ENCODE measurements at places on chromosomes 1 and 21.

- no peak for DNase-seq
These were observed 54.9 kb downstream of the NRIP1 start for GRCh38 chr21:15009837-15010363.

GRCh38 chr1:162142968-162143367 lies 73.5 kb downstream of the NOS1AP start:
- DNase-seq: no peak

DNA sequence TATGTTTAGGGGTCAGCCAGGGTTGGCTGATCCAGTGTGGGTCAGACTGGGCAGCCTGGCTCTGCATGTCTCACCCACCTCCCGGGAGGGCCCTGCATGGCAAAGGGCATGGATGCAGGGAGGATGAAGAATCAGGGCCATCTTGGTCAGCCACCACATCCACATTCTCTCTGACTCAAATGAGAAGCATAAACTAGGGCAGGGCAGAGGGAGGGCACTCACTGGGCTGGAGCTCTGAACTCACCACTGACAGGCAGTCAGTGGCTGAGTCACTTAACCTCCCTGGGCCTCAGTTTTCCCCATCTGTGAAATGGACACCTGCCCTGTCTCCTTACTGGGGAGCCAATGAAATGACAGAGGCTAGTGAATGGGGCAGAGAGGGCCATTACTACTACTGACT lies 4.3 kb upstream of the CELA2A start:
- DNase-seq: no peak

DNA sequence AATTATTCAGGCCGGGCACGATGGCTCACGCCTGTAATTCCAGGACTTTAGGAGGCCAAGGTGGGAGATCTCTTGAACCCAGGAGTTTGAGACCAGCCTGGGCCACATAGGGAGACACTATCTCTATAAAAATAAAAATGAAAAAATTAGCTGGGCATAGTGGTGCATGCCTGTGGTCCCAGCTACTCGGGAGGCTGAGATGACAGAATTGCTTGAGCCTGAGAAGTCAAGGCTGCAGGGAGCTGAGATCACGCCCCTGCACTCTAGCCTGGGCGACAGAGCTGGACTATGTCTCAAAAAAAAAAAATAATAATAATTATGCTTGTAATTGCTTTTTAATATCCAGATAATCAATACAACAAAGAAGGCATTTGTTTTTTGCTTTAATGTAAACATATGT lies 91.3 kb downstream of the RIPK4 start:
- no peak for DNase-seq

- DNase-seq: no peak
These were observed 131.7 kb downstream of the SYT2 start for GRCh38 chr1:202578565-202578964.

DNA sequence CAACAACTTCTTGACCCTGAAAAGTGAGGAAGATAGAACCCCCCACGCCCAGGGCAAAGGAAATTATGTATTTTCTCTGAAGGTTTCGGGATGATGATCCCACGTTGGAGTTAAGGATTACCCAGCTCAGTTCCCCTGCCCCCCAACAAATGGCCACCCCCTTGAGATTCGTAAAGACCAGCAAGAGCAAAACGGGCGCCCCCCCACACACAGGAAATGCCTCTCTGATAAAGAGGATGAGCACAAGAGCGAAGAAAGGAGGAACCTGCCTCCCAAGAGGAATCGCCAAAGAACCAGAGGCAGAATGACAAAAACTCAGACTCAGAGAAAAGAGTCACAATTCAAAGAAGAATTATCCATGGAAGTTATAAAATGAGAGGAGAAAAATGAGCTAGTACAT lies 576.9 kb downstream of the MATN1 start:
- DNase-seq: no peak

DNA sequence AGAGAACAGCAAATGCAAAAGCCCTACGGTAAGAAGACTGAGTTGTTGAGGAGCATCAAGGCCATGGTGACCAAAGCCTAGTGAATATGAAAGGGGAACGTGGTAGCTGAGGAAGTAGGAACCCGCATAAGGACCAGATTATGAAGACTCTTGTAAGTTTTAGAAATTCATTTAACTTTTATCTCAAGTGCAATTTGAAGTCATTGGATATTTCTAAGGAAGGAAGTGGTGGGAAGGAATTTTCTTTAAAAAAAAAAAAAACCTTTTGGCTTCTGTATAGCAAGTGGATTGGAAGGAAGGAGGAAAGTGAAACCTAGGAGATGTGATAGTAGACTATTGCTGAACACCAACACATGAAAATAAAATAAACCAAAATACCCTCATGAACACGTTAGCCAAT lies 119.0 kb downstream of the TNFSF18 start:
- no peak for DNase-seq

DNA sequence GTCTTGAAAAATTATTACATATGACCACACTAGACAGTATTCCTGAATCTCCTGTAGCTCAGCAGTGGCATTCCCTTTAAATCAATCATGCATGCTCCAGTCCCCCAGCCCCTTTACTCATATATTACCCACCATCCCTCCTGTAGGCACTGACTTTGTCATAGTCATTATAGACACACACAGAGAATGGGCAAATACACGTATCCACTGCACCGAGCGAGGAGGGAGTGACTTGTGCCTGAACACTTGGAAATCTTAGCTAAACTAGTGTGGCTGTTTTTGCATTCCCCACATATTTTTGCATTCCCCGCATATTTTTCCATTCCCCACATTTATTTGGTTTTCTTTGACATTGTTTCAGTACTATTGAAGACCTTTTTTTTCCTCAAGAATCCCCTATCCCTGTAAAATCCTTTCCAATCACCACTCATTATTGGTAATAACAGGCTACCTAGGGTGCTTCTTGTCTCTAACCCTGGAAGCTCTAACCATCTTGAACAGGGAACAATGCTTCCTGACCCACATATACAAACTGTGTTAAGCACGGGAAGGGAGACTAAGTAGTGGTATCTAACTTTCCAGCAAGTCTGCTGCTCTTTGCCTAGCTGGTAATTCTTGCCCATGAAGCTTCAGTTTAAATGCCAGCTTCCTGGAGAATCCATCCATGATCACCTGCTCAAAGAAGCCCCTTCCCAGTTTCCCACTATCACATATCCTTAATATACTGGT lies 534.4 kb upstream of the CAMK1G start:
- DNase-seq: no peak

DNA sequence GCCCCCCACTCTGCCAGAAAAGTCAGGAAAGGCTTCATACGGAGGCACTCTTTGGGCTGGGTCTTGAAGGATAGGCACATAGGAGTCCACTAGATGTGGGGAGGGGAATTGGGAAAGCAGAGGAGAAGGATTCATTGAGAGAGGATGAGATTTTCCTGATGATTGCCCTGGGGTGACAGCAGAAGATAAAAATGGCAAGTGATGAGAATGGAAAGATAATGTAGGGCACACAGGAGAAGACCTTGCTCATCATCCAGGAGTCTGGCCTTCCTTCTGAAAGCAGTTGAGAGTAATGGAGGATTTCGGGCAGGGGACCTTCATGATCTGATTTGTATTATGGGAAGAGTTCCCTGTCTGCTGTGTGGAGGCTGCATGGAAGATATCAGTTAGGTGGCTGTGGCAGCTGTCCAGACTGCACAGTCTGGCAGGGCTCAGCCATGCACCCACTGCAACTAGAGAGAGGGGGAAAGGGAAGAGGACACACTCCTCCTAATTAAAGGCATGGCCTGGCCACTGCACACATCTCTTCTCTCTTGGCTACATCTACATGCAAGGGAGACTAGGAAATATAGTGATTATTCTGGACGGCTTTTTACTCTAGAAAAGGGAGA lies 9.6 kb upstream of the FABP3 start:
- no peak for DNase-seq

DNA sequence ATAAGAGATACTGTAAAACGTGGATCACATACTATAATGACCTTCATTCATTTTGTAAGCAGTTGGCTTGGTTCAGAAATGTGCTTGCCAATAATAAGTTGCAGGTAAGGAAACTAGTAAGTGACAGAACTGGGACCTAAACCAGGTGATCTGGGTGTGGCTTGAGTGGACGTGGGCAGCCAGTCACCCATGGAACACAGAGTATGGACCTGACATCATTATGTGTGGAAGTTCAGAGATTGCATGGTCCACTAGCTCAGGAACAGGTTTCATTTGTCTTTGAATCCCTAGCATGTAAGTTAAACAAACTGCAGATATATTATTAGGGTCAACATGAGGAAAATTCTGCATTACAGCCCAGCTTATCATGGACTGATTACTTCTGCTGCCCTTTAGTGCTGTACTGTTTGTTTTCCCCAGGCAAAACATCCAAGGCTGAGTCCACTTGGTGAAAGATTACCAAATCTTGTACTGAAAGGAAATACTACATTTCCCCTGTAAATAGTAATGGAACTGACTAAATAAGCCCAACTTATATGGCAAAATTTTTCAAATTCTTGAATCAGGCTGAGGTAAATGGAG lies 327.3 kb upstream of the SGIP1 start:
- DNase-seq: no peak

DNA sequence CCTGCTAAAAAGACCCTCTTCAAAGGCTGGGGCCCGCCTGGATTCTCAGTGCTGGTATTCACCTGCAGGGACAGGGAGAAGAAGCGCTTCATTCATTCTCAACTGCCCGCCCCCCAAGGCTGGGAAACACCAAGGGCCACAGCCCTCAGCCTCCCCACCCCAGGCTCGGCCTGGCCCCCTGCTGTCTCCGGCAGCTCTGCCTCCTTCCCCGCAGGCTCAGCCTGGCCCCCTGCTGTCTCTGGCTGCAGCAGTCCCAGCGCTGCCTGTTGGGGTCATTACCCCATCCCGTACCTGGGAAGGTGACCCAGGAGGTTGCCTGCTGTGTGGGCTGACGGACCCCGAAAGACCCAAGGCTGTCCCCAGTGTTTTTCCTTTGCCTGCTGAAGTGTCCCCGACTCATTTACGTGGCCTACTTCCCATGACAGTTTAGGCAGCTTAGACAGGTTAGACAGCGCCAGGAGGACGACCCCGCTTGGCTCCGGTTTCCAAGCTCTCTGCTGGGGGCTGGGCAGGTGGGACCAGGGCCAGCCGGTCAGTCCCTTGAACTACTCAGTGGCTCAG lies 22.9 kb upstream of the CLSTN1 start:
- DNase-seq: no peak

- DNase-seq: no peak
These were observed 5.2 kb upstream of the MEF2D start for GRCh38 chr1:156505679-156506298.

GRCh38 chr1:212967801-212968200 lies 17.5 kb downstream of the VASH2 start:
- DNase-seq: peak; percentile 16

- no peak for DNase-seq
These were observed 143.7 kb upstream of the ETS2 start for GRCh38 chr21:38661889-38662568.

DNA sequence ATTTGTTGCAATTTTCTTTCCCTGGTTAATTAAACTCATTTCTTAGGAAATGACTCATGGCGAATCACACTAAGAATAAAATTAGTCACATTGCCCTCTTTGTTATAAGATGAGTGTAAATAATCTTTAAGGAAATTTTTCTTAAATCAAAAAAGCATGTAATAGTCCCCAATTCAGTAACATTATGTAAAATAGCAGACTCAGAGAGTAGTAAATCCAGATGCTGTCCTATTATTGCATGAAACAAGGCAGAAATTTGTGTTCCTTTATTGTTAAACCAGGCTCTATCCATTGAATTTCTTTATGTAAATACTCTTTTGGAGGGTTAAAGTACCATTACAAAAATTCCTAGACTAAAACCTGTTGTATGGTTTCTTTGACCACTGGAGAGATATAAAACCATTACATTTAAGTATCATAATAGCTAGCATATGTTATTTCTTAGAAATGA lies 154.5 kb upstream of the C1orf87 start:
- DNase-seq: no peak

GRCh38 chr1:223482766-223483165 lies 89.6 kb downstream of the CCDC185 start:
- DNase-seq: no peak

DNA sequence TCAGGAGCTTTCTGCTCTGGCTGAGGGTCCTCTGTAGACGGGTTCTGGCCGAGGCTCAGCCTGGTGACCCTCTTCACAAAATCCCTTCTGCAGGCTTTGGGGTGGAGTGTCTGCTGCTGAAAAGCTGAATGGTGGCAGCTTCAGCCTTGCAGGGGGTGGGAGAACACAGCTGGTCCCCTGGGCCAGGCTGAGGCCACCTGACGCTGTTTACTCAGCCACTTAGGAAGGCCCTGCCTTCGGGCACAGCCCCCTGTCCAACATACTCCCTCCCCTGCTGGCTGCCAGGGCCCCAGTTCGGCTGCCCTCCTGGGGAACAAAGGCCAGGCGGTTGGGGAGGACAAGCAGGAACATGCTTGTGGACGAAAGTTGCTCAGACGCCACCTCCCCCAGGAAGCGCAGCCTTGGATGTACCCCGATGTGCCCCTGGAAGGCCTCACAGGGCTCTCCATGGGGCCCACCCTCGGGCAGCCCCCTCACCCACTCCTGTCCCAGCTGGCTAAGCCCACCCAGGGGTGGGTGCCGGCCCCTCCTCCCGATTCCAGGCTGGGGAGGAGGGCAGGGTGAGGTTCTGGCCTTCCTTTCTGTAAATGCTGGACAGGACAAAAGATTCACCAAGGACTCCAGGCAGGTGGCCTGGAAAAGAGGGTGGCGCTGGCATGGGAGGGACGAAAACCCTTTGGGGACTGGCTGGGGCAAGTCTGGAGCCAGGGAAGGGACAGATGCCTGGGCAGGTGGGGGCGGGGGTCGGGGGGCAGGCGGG lies at the start of gene ANKRD65:
ANKRD65 (minus strand) TSS at position 130 of the 760 bp plus-strand sequence. CDS start 271 bp downstream, outside the sequence.
- DNase-seq: no peak

GRCh38 chr1:17128361-17128760 lies 9.1 kb upstream of the PADI2 start:
- DNase-seq: peak; percentile 51

- DNase-seq: peak; percentile 28
These were observed 56.3 kb upstream of the JUN start for GRCh38 chr1:58839846-58840835.

GRCh38 chr1:149884433-149885338 lies 14.7 kb upstream of the BOLA1 start:
- peak; percentile 14 for DNase-seq

GRCh38 chr1:156806512-156807440 lies 9.9 kb downstream of the SH2D2A start:
- DNase-seq: no peak

- DNase-seq: no peak
These were observed 2.3 kb downstream of the MYOG start for GRCh38 chr1:203083463-203083921.

DNA sequence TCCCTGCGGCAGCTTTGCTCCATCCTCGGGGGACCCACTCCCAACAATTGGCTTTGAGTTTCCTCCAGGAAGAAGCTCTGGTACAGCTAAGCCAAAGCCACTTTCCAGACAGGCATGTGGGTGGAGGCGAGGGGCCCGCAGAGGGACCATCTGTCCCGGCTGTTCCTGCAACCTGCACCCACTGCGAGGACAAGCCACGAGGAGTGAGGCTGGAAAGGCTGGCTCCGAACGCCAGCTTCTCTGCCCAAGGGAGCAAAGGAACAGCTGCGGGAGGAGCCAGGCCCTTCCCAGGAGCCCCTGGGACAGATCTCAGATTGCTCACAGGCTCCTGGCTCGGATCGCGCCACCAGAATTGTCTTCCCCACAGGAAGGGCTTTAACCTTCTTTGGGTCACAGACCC lies 28.3 kb upstream of the PEF1 start:
- DNase-seq: no peak
